ENCODE measurements at places on chromosomes 7 and 10. TPM values are rescaled to one million over a fixed set of nuclear protein-coding genes. Genes with fewer than 3 reads are reported as not detected.

TMEM225B gene
- 0.43 TPM for total RNA-seq

RAMP3 gene
- total RNA-seq: not detected

RSBN1L gene
- total RNA-seq: 19.2 TPM

ASAH2 gene
- 0.27 TPM for total RNA-seq

SP8 gene
- not detected for total RNA-seq

C10orf143 gene
- total RNA-seq: 0.57 TPM

ZNF789 gene
- total RNA-seq: 11.9 TPM

SFRP4 gene
- not detected for total RNA-seq

THSD7A gene
- 24.7 TPM for total RNA-seq

CTAGE8 gene
- not detected for total RNA-seq

TFR2 gene
- total RNA-seq: 0.43 TPM

Measured in thoracic aorta endothelial cell (primary cell).